ENCODE measurements at places on chromosomes 5 and 9.

DNA sequence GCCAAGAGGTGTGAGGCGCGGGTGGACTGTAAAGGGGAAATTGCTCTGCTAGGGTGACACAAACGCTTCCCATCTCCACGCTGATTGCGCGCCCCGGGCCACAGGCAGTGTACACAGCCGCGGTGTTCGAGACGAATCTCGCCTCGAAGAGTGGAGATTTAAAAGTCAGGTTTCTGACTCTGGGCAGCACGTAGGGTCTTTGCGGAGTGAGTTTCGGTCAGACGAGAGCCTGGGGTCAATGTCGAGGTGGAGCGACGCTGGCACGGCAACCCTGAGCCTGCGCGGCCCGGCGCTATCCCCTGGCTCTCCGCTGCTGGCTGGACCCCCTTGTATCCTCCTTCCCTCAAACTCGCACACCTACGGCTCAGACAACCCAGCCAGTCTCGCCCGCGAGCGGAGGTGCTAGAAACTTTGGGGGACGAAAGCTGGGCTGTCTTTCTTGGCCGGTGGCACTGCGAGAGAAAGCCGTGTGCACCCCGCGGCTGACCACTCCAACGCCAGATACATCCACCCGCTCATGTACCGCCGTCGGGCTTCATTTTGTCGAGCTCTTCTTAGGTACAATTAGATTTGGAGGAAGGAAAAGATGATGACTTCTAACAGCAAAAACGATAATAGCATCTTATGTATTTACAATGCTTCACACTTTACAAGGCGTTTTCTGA is 5.4 kb upstream of the FOXB2 start:
- no peak for DNase-seq

- DNase-seq: no peak
These were observed 5.4 kb upstream of the NRARP start for GRCh38 chr9:137307255-137308056.

- DNase-seq: no peak
These were observed 453 bp upstream of the CCL28 start for GRCh38 chr5:43412644-43413043.

- no peak for DNase-seq
These were observed 17.8 kb upstream of the IFNB1 start for GRCh38 chr9:21095561-21095960.

- no peak for DNase-seq
These were observed 69.1 kb downstream of the PSAT1 start for GRCh38 chr9:78365748-78366697.

DNA sequence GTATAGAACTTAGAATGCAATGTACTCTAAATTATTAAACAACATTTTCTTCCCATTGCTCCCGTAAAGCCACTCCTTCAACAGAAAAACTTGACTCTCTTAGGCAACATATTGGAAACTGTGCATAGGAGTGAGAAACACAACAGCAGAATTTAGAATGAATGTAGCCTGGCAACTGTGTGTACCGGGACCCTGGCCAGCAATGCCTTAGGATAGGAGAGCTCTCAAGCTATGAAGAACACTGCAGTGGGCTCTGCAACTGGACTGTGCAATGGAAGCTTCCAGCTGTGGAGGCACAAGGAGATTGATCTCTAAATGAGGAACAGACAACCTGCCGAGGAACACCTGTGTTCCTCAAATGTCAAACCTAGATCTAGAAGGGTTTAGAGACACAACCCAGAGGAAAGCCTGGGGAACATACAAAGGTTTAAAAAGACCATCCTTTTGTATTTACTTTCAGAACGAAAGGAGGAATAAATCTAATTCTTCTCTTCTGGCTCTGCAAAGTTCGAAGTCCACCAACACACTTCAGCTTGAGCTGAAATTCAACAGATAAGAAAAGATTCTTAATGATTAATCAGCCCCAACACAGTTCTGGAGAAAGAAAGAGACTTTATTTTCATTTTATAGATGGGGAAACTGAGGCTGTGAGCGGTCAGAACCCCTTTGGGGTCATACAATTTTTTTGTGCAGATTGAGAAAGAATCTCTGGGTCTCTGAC is 51.5 kb upstream of the ARL15 start:
- no peak for DNase-seq

GRCh38 chr5:31664566-31664965 is 25.6 kb downstream of the PDZD2 start:
- DNase-seq: no peak

GRCh38 chr5:35852084-35852734 is 4.5 kb upstream of the IL7R start:
- peak; percentile 18 for DNase-seq

DNA sequence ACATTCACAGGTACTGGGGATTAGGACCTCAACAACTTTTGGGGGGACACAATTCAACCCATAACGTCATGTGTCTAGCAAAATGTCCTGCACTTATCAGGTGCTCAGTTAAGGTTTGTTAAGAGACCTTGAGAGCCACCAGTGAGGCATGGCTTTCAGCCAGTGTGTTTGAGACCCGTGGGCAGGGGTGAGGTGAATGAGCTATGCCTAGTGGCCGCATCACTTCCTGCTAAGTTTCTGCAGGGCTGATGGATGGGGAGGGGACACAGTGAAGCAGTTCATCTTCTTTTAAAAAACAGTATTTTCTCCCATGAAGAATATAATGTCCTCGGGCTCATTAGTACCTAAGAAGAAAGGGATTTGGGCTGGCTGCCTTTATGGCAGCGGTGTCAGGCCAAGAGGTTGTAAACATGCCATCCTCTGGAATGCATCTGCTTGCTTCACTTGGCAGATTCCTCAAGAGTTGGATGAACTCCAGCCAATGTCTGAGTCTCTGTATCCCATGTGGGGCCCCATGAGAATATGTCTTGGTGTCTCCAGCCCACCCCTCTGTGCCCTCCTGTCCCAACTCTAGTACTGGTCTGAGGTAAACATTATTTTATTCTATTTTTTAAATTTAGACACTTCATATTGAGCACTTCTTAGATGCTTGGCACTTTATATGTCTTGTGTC is 282.2 kb downstream of the CWC27 start:
- no peak for DNase-seq

GRCh38 chr5:32479096-32479495 is 34.6 kb upstream of the ZFR start:
- DNase-seq: no peak

DNA sequence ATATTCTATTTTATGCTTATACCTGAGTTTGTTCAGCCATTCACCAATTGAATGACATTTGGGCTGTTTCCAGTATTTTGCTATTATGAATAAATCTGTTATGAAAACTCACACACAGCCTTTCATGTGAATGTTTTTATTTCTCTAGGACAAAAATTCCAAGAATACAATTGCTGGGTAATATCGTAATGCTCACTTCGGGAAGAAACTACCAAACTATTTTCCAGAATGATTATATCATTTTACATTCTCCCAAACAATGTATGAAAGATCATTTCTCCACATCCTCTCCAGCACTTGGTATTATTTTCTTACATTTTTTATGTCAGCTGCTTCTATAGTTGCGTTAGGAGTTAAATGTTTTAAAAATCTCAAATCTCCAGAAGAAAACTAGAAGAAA is 58.3 kb upstream of the LHFPL2 start:
- no peak for DNase-seq

GRCh38 chr5:141527426-141527825 is 38.5 kb downstream of the PCDHGC5 start:
- no peak for DNase-seq

DNA sequence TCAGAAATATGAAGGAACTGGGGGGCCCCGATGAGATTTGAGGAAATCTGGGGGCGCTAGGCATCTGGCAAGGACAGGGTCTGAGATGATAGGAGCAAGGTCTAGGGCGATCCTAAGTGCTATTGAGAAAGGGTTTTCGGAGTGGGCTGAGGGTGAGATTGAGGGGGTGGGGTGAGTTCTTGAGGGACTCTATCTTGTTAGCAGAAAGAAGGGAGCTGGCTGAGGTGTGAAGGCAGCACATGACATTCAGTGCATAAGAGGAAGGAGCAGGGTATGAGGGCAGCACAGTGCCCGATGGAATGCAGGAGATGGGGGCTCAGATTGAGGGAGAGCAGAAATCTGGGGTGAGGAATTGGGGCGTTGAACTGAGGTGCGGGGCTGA is 640 bp downstream of the TRIM32 start:
- no peak for DNase-seq

DNA sequence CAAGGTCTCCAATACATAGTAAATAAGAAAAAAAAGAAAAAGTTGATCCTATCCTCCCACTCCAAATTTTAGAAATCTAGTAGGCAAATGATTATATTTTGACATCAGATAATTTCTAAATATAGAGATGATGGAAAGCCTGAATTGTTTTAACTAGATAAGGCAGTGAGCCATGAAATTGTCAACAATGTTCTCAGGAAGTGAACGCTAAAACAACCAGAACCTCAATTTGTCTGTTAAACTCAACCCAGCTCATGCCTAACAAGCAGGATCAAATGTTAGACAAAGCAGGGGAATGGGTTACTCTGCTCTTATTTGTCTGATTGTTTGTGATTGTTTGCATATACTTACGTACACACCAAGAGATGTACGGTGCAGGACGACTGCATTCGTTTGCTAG is 49.2 kb downstream of the ESM1 start:
- DNase-seq: no peak

- DNase-seq: no peak
These were observed 232.5 kb downstream of the PARP8 start for GRCh38 chr5:50898966-50899365.

DNA sequence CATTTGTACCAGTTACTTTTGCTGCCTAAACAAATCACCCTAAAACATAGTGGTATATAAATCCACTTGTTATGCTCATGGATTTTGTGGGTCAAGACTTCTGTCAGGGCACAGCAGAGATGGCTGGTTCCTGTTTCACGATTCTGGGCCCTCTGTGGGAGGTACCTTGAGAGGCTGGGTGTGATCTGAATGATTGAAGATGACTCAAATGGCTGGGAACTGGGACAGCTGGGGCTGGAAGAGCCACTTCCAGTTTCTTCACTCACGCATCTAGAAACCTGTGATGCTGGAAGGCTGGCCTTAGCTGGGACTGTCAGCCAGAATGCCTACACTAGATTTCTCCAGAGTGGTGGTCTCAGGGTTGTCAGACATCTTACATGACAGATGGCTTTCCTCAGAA is 88.1 kb downstream of the KIF4B start:
- no peak for DNase-seq

- no peak for DNase-seq
These were observed 126.1 kb upstream of the STC2 start for GRCh38 chr5:173454361-173454735.

- no peak for DNase-seq
These were observed 2.8 kb downstream of the ARHGEF37 start for GRCh38 chr5:149584121-149584520.

GRCh38 chr9:133112663-133113026 is 8.4 kb downstream of the RALGDS start:
- DNase-seq: no peak

GRCh38 chr5:7873216-7873615 is 4.3 kb downstream of the MTRR start:
- no peak for DNase-seq

DNA sequence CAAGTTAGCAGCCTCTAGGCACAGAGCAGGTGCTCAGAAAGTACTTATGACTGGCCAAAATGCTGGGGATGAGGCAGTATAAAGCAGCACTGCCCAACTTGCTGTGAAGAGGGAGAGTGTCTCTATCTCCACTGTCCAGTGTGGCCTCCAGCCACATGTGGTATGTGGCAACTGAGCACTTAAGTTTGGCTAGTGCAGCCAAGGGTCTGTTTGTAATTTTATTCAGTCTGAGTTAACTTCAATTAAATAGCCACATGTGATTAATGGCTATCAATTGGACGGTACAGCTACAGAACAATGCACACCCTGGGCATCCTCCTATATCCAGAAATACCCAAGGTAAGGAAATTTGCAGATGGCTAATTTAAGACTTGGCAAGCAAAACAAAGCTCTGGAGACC is 26.9 kb downstream of the ROR2 start:
- no peak for DNase-seq

- DNase-seq: no peak
These were observed 91.4 kb downstream of the ANGPTL2 start for GRCh38 chr9:127030814-127031740.

DNA sequence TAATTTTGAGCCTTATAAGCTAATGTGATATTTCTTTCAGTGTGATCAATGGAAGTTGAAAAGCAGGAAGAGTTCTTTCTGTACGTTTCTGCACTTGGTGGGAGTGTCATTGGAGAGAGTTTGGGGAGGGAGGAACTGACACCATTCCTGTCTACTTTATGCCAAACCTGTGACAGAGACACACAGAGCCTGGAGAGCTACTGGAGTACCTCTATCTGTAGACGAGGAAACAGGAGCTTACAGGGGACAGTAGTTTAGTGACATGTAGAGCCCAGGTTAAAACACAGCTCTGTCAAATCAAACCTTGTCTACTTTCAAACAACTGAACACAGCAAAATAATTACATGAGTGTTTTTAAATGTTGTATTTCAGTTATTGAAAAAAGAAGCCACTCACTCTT is 103.6 kb downstream of the PDE4D start:
- no peak for DNase-seq

- peak; percentile 61 for DNase-seq
These were observed 53.4 kb upstream of the SUB1 start for GRCh38 chr5:32531885-32532520.

DNA sequence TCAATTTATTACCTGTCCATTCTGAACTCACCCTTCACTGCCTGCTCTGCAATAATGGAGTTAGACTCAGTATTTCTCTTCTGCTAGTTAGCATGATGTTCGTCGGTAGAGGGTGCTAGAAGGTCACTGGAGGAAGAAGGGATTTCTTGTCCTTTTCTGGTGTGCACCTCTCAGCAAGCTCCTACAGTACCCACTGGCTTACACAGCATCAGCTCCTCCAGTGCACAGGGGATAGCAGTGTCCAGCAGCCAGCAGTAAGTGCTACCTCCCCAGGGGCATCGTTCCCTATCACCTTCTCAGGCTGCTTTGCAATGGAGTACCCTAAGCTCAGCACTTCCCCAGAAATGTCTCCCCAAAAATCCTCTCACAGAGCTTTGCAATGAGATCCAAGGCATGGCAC is 45.9 kb upstream of the APC start:
- no peak for DNase-seq

DNA sequence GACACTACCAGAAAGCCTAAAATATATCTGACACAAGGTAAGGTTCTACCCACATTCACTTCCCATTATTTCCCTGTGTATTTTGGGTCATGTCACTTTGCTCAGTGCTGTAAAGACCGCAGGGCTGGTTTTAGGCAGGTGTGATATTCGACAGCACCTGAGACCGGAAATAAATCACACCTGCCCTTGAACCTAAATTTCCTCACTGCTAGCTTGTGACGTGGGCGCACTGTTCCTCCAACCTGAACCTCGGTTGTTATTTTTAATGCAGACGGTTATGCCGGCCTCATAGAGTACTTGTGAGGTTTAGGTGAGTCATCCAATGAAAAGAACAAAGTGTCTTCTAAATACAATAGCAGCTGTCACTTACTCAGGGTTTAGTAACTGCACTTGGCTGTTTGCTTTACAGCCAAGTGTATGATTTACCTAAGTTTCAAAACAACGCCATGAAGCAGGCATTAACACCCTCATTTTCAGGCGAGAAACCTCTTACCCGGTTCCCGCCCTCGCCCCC is 20.7 kb upstream of the ZNF782 start:
- DNase-seq: peak; percentile 5
